Left lobe of liver (tissue), 2 donors: ENCODE measurements at places on chromosomes 13 and 19.

GRCh38 chr13:34004676-34005075 is 186.7 kb downstream of the RFC3 start:
- no peak for DNase-seq

DNA sequence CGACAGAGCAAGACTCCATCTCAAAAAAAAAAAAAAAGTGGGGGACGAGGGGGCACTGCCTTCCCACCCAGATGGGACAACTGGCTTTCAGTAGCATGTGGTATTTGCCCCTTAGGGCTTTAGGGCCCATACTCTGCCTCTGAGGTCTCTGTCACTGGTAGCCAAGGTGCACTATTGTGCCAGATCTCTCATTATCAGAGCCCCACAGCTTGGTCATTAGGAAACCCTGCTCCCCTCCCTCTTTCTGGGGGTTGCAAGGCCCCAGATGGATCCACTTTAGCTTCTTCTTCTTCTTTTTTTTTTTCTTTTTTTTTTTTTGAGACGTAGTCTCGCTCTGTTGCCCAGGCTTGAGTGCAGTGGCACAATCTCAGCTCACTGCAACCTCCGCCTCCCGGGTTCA is 11.2 kb upstream of the ZNF358 start:
- DNase-seq, result no peak

- no peak for DNase-seq
These were observed 2.0 kb downstream of the LENG9 start for GRCh38 chr19:54461613-54462012.

DNA sequence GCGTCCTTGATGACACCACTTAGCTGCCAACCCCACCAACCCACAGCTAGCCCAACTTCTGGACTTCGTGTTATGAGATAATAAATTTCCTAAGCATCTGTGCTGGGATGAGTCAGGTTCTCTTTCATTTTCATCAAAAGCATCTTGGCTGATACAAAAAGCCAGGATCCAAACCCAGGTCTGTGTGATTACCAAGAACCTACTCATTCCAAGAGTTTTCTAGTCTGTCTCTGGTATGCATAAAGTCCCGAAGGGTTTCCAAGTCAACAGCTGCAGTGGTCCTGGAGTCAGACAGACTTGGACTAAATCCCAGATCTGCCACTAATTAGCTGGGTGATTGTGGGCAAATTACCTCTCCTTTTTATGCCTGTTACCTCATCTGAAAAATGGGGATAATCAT is 55.5 kb upstream of the SERP2 start:
- no peak for DNase-seq

DNA sequence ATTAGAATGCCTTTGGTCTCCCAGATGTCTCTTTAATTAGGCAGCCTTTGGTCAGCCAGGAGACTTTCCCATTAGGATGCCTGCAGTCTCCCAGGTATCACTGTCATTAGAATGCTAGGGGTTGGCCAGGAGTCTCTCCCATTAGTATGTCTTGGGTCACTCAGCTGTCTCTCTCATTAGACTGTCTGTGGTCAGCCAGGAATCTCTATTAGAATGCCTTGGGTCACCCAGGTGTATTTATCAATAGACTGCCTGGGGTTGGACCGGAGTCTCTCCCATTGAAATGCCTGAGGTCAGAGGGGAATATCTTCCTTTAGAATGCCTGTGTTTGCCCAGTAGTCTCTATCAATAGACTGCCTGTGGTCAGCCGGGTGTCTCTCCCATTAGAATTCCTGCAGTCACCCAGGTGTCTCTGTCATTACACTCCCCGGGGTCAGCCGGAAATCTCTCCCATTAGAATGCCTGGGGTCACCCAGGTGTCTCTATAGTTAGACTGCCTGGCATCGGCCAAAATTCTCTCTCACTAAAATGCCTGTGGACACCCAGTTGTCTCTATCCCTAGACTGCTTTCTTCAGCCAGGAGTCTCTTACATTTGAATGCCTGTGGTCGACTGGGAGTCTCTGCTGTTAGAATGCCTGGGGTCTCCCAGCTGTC is 1460.3 kb downstream of the UQCRFS1 start:
- no peak for DNase-seq

- no peak for DNase-seq
These were observed 59.0 kb upstream of the MCF2L start for GRCh38 chr13:112910016-112910415.

GRCh38 chr19:12202250-12202649 is 39.4 kb downstream of the ZNF136 start:
- no peak for DNase-seq

DNA sequence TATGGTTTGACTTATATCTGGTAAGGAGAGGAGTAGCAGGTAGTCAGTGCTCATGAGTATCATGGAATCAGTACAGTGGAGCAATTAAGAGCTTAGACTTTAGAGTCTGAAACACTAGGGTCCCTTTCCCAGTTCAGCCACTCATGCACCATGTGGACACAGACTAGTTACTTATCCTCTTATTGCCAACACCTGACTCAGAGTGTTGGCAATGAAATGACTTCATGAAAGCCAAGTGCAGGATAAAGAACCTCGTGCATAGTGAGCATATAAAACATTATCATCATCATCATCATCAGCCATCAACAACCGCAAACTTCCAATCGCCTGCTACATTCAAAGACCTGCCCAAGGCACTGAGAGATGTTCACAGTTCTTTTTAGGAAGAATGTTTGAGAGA is 164.2 kb downstream of the FOXO1 start:
- DNase-seq, result no peak

DNA sequence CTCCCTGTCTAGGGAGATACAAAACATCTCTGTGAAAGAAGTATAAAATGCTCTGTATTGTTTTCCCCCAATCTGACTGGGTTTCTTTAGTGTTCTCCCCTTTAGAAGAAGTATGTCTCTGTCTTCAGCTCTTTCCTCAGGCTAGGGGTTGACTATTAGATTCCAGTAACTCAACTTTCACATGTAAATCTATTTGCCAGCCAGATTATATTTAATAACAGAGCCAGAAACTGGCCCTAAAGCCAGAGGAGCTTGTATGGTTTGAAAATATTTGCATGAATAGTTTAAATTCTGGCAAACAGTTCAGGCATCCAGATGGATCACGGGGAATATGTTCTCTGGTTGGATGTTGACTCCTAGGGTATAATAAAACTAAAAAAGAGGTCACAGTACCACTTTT is 22.3 kb upstream of the CYSLTR2 start:
- no peak for DNase-seq

GRCh38 chr13:27793507-27794367 is 1.5 kb downstream of the GSX1 start:
- no peak for DNase-seq

DNA sequence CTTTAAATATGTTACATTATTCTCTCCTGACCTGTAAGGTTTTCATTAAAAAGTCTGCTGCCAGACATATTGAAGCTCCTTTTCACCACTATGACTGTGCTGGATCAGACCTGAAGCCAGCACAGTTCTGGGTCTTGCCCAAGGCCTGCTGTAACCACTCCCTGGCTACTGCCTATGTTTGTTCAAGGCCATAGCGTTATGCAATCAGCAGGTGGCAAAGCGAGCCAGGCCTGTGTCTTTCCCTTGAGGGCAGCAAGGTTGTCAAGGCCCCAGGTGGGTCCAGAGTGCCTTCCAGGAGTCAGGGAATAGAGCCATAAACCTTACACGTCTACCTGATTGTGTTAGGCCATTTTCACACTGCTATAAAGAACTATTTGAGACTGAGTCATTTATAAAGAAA is 496.8 kb upstream of the PCDH9 start:
- peak; percentile 57 for DNase-seq

GRCh38 chr19:51746731-51747130 is 4.9 kb downstream of the FPR1 start:
- no peak for DNase-seq

DNA sequence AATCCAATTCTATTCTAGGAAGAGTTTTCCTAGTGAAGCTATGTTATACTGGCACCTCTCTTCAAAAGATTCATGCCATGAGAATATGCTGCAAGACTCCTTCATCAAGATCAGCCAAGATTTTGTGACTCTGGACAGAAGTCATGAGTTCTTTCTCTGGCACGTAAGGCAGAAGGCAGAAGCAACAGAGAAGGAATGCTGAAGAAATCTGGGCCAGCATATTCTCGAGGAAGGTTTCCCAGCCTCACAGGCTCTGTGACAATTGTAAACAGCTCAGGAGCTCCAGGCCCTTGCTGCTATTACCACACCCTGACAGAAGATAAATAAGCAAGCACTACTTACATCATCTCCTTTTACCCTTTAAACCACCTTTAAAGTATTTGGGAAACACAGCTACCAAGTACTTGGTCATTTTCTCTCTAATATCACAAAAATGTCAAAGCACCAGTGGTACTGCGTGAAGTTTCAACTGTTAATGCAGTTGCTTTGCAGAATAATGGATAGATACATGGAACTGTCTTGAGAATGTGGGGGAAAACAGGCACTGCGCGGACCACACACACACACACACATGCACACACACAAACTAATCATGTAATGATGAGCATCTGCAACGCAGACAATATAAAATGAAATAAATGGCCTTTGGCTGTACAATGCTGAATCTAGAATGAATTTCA is 55.4 kb downstream of the INTS6 start:
- DNase-seq, result no peak

DNA sequence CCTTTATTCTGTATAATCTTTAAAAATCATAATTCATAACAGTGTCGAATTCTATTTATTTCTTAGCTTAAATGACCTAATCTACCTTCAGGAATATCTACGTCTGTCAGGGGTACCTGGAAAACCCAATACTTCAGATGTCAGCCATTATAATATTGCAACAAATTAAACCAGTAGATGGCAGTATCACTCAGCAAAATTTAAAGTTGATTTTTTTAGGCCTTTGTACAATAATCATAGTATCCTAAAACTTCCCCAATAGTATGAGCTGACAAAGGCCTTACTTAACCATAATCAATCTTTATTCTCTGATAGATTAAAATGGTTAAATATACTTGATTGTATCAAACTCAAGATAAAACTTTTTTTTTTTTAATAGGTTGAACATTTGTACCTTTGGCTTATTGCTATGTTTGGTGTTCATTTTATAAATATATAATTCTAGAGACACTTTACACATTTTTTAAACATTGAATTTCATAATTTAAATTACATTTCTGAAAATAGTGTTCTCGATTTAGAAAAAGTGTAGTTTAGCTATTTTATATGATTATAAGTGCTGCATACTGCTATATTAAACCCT is 830.2 kb upstream of the SPRY2 start:
- no peak for DNase-seq

- DNase-seq, result peak; percentile 99
These were observed 338 bp upstream of the UBE2M start for GRCh38 chr19:58558623-58559274.

GRCh38 chr19:12847159-12848139 is 9.1 kb downstream of the MAST1 start:
- peak; percentile 80 for DNase-seq

GRCh38 chr19:16444269-16444600 is 27.5 kb downstream of the EPS15L1 start:
- DNase-seq, result no peak

DNA sequence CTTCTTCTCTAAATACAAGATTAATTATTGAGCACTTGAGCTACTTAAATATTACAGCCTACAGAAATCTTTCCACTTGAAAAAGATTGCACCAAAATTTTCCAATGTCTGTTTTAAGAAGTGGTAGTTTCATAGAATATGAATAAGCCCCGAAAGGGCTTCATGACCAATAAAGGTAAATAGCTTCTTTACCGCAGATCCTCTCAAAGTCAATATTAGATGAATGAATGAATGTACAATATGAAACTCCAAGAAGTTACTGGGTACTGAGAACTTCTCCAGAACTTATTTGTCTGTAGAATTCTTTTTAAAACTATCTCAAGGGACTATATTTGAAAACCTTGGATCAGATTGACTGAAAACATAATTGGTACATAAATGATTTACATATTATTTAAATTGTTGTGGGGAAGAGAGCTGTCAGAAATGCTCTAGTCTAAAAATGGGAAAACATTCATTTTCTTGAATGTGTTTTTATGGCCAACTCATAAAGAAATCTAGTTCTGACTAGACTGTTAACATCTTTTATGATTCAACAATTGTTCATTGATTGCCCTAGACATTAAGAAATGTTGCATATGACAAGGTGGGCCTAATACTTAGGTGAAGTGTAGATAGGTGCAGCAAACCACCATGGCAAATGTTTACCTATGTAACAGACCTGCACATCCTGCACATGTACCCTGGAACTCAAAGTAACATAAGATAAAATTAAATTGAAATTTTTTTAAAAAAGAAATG is 227.0 kb downstream of the SPRY2 start:
- DNase-seq, result no peak

GRCh38 chr19:10826231-10826630 is 9.8 kb downstream of the TMED1 start:
- no peak for DNase-seq

DNA sequence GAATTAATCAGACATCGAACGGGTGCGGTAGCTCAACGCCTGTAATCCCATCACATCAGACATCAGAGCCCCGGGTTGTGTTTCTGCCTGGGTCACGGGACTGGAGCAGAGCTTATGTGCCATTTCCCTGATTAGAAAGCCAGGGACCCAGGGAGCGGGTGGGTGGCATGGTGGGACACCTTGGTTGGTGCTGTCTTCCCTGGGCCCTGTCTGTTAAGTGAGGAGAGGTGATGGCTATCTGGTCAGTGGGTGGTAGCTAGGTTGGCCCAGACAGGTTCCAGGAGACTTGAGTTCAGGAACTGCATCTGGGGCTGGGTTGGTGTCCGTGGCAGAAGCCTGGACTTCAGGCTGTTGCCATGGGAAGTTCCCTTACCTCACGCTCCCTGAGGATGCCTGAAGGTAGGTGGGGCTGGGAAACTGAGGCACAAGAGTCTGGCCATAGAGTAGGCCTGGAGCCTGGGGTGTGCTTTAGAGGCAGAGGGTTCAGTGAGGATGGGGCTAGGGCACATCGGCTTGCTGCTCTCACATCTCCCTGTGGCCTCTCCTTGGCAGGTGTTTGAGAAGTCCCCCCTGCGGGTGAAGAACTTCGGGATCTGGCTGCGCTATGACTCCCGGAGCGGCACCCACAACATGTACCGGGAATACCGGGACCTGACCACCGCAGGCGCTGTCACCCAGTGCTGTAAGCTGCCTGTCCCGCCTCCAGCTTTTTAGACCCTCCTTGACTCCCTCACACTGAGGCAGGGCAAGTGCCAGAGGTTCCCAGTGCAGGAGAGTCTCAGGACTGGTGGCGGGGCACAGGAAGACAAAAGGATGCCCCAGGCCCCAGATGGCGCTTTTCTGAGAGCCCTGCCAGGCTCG is 2.1 kb downstream of the RPL18A start:
- DNase-seq, result no peak

DNA sequence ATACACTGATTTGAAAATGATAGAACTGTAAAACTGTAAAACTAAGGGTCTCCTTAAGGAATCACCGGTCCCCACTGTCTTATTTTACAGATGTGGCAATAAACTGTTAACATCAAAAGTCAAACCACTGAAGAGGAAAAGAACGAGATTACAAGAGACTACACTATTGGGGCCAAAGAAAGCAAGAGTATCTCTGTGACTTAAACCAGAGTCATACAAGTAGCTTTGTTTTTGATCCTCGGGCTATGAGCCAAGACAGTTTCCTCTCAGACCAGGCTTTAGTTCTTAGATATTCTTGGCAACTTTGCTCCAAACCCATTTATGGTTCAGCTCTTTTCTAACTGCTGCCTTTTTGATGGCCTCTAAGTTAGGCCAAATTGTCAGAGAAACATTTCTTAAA is 113.8 kb downstream of the TBC1D4 start:
- DNase-seq, result no peak

GRCh38 chr13:28609926-28610325 is 49.0 kb upstream of the POMP start:
- no peak for DNase-seq

- DNase-seq, result peak; percentile 72
These were observed 25.4 kb downstream of the MIR17HG start for GRCh38 chr13:91372911-91373310.
